ENCODE measurements at places on chromosomes 3 and 15. TPM values are rescaled to one million over a fixed set of nuclear protein-coding genes. Genes with fewer than 3 reads are reported as not detected.

Gene GTF2A2
- total RNA-seq = 198 TPM

Gene TM2D3
- 34.3 TPM for total RNA-seq

Gene LSM3
- 30.2 TPM for total RNA-seq

Gene ITIH3
- not detected for total RNA-seq

Gene NBEAL2
- total RNA-seq = 83.4 TPM

Gene GRK7
- not detected for total RNA-seq

Gene ELL3
- 3.6 TPM for total RNA-seq

Gene NPRL2
- total RNA-seq = 43.0 TPM

Gene SPTSSB
- not detected for total RNA-seq

Gene HHLA2
- total RNA-seq = 0.70 TPM

Gene STXBP5L
- not detected for total RNA-seq

Gene SH2D7
- not detected for total RNA-seq
